ENCODE measurements at places on chromosomes 2 and 18.

GRCh38 chr2:24080701-24081100 lies 3.9 kb downstream of the TP53I3 start:
- no peak for DNase-seq

DNA sequence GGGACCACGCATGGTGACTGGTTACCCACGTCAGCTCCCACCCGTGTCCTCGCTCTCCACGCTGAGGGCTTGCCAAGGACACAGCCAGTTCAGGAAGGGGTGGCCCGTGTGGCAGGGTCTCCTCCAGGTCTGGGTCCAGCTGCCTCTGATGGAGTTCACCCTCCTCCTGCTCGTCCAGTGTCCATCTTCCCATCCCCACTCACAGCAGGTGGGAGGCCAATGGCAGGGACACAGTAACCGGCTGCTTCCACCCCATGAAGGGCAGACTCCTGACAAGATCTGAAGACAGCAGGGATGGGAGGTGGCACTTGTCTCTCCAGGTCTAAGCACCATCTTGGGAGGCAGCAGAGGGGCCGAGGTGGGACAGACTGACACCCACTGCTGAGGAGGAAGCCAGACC lies 106.4 kb downstream of the NDUFA10 start:
- no peak for DNase-seq

- DNase-seq = no peak
Measured at GRCh38 chr18:55559739-55560138, 28.3 kb downstream of the TCF4 start.

DNA sequence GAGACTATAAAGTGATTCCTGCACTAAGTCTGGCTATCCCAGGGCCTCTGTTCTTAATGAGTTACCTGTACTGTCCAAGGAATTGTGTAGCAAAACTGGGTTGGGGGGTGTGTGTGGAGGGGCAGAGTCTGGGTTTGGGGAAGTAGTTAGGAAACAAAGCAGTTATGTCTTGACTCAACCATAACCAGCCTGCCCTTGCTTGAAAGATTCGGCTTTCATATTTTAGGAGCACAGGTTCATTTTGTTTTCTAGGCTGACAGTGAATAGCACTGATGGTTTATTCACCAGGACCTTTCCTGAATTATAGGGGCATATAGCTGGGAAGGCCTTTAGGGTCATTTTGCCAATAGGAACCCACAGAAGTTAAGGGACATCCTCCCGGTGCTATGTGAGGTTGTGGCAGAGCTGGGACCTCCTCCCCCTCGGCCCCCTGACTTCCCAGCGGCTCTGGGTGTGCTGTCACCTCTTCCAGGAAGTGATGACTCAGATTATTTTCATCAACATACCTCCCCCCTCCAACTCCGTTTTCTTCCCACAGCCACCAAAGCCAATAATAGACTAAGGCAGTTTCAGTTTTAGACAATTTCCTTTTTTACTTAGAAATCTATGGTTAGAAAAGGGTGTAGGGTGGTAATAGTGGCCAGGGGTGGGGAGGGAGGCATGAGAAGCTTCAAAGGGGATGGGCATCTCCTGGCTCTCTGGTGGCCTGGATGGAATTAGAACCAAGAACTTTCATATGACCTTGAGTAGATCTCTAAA lies 44.8 kb downstream of the SETBP1 start:
- no peak for DNase-seq

DNA sequence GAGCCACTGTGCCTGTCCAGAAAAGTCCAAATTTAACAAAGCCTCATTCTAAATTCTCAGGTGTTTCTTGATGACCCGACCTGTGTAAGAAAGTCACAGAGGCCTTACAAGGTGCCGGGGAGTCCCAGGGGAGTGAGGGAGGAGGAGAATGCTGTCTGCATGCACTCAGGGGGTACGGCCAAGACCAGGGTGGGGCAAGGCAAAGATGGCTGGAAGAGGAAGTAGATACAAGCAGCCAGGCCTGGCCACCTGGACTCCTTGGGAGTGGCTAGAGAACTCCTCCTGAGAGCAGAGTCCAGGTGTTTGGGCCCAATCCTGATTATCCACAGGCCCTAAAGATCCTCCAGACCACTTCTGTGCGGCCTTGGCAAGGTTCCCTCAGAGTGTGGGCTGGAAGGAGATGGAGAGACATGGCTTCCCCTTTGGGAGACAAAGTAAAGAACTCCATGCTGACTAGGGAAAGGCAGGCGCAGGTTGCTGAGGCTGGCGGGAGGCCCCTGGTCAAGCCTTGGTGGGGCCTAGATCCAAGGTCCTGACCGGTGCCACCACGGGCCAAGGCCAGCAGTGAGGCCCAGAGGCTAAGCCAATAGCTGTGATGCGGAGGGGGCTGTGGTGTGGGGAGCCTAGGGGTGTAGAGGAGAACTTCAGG lies 74.7 kb downstream of the COPS8 start:
- no peak for DNase-seq

- DNase-seq = no peak
Measured at GRCh38 chr2:231672617-231673347, 35.5 kb upstream of the PTMA start.

DNA sequence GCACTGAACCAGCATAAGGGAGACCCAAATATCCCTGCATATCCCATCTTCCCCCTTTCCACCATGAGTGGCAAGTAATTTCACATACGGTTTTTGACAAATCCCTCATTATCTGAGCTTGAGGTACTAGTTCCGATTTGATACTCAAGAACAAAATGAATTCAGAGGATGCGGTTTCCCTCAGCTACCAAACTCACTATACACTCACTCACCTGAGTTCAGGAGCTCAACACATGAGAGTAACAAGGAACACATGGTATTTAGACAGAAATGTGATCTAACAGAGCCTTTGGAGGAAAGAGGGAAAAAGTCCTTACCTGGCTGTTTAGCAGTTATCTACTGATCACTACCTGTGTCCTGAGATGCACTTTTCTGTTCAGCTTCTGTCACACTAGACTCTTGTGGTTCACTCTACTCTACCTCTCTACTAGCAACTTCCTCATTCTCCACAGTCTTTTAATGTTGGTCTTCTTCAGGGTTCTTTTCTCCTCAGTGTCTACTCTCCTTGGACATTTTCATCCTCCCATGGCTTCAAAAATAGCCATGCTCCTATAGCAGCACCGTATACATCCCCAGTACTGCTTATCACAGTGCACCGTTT lies 25.1 kb downstream of the ASXL2 start:
- DNase-seq = no peak

- DNase-seq = no peak
Measured at GRCh38 chr2:134410831-134411231, 157.0 kb downstream of the MGAT5 start.

DNA sequence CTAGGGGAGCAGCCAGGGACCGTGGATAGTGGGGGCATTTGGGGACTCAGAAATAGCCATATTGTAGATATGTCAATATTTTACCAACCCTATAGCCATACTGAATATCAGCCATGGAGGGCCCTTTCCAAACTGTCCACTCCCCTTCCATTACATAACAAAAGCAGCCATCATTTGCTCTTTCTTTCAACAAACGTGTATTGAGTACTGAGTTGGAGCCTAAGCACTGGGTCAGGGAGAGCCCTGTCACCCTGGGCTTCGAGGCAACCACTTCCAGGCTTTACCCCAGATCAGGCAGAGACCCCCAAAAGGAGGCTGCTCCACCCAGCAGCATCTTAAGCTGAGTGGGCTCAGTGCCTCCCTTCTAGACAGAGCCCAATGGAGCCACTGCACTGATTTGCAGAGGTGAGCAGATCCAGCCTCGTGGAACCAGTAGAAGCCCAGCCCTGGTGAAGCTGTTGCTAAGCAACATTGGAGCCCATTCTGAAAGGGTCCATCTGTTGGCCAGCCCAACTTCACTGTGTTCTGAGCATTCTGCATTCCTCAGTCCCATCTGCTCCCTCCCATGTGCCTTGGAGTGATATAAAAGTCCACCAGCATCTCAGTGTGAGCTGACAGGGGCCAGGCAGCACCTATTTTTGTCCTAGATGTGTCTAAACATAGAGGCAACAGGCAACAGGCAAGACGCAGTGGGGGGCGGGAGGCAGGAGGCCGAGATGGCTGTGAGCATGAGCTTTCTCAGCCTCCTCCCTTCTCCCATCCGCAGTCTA lies 112.1 kb downstream of the PLB1 start:
- no peak for DNase-seq

GRCh38 chr18:55064760-55065159 lies 105.5 kb upstream of the CCDC68 start:
- no peak for DNase-seq

DNA sequence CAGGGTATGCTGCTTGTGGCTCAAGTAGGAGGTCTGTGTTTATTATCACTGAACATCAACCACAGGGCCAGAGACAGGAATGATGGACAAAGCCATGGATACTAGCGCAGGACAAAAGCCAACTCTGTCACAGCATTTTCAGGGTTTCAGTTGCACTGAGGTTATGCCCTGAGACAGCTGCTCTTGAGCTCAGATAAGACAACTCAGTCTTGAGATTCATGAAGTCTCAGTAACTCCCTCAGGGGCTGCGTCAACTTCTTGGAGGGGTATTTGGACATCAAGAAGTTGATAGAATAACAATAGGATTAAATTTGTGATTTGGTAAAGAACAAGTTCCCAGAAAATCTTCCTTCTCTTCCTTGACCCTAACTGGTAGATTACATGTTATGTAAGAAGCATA lies 287.0 kb upstream of the SLC14A2 start:
- DNase-seq = no peak

GRCh38 chr2:128319631-128320191 lies 1.0 kb upstream of the HS6ST1 start:
- DNase-seq = no peak

- DNase-seq = peak; percentile 17
Measured at GRCh38 chr2:141911485-141912066, 219.2 kb downstream of the LRP1B start.

- DNase-seq = no peak
Measured at GRCh38 chr2:42967959-42968674, 175.7 kb upstream of the HAAO start.

- DNase-seq = no peak
Measured at GRCh38 chr2:47272905-47273758, 118.0 kb upstream of the STPG4 start.

DNA sequence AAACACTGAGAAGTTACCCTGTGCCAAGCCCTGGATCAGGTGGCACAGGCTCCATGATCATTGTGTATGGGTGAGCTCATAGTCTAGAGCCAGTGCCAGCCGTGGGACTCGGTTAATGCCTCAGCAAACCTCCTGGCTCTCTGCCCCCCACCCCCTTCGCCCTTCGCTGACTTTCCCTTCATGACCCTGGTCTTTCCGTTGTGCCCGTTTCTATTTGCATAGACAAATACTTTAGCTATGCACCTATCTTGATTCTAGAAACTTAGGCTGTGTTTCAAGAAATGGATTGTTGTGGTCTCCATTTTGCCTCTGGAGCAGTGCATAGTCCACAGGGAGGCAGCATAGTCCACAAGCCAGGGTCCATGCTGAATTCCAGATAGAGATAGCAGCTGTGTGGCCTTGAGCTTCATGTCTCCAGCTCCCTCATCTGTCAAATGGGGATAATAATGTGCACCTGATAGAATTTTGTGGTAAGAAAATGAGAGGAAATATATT lies 44.8 kb upstream of the KDM3A start:
- no peak for DNase-seq

DNA sequence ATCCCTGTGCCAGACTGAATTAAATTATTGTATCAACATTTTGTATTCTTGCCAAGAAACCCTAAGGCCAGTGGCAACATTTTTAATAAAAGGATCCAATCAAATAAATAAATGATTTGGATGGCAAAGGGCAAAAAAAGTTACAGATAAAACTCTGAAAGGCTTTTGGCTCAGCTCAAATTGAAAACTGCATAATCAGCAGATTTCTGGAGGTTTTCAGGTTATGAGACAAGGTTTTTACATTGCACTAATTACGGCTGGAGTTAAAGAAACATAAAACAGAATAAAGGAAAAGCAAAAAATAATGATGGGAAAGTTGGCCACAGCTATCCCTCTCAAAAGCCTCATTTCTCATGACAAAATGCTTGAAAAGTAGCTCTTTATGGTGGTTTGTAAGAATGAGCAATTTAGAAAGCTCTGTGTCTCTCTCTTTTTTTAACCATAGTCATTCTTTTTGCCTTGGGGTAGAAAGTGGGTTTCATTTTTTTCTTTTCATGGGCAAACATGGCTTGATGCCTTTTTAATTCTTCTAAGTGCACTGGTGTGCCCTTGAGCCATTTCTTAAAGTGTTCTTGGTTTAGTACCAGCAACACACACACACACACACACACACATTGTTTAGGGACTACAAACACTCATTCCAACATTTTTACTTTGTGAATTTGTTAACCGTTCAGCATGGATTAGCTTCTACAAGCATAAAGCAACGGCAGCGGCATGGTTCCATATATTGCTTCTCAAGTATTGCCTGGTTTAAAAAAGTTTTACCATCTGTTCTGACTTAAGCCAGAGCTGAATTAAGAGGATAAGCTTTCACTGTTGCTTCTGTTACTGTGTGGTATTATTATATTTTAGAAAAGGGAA lies 747.1 kb upstream of the FSHR start:
- DNase-seq = no peak

GRCh38 chr2:186570604-186571003 lies 19.3 kb upstream of the ITGAV start:
- no peak for DNase-seq

GRCh38 chr2:58904095-58904494 lies 663.0 kb upstream of the FANCL start:
- DNase-seq = no peak

DNA sequence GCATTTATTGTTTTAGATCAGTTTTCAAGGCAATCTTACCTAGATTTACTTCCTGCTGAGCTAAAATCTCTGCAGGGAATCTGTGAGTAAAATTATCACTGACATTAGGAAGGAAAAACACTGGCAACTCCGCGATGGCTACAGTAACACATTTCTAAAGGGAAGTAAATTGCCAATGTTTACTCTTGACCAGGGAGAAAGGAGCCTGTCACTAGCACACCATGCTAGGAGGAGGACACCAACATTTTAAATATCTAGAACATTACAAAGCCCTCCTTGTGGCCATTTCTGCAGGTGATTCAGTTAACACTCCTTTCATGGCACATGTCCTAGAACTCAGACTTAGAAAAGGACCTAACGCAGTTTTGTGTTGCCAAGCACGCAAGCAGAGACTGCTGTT lies 58.4 kb downstream of the TCF4 start:
- no peak for DNase-seq

GRCh38 chr2:239811806-239812560 lies 213.2 kb downstream of the NDUFA10 start:
- no peak for DNase-seq

GRCh38 chr2:238563551-238563950 lies 136.8 kb downstream of the ASB1 start:
- no peak for DNase-seq

GRCh38 chr2:69798290-69798908 lies 31.1 kb upstream of the GMCL1 start:
- DNase-seq = no peak

GRCh38 chr2:73859721-73860586 lies 31.2 kb downstream of the STAMBP start:
- DNase-seq = no peak

GRCh38 chr2:235558572-235558971 lies 64.7 kb downstream of the AGAP1 start:
- DNase-seq = no peak

DNA sequence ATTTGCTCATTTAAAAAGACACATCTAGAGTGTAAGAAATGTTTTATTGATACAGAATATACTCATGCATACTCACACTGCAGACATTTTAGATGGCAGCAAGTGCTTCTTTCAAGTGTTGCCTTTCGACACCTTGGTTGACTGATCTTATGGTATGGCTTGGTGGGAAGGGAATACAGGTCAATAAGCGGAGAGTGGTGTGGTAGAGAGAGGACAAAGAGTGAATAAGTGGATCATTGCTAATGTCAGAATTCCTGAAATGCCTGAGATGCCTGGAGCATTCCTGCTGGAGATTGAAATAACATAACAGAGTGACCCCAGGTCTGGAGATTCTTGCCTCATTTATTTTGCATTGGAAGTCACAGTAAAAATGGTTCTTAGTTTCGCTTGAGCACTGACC lies 76.7 kb downstream of the RND3 start:
- DNase-seq = peak; percentile 67

Measured in neuronal stem cell (in vitro differentiated cells).